Aorta (tissue), 5 donors: ENCODE measurements at places on chromosomes 7 and 10. TPM values are rescaled to one million over a fixed set of nuclear protein-coding genes. Genes with fewer than 3 reads are reported as not detected.
A peak's percentile ranks its signal among the peaks of the same experiment; 100 is the strongest.

EPO gene
- total RNA-seq: not detected

LIPF gene
- total RNA-seq: not detected

ASNS gene
- total RNA-seq: 15.7 TPM

SLF2 gene
- 20.3 TPM for total RNA-seq

IPMK gene
- total RNA-seq: 8.1 TPM

SPDYE18 gene
- total RNA-seq: 1.3 TPM

NPFFR1 gene
- total RNA-seq: 0.06 TPM

ATOH7 gene
- total RNA-seq: 0.23 TPM

MIOS gene
- 22.8 TPM for total RNA-seq

- no peak for DNase-seq
Observed at GRCh38 chr7:27888736-27889135, 148.8 kb downstream of the TAX1BP1 start.

DNA sequence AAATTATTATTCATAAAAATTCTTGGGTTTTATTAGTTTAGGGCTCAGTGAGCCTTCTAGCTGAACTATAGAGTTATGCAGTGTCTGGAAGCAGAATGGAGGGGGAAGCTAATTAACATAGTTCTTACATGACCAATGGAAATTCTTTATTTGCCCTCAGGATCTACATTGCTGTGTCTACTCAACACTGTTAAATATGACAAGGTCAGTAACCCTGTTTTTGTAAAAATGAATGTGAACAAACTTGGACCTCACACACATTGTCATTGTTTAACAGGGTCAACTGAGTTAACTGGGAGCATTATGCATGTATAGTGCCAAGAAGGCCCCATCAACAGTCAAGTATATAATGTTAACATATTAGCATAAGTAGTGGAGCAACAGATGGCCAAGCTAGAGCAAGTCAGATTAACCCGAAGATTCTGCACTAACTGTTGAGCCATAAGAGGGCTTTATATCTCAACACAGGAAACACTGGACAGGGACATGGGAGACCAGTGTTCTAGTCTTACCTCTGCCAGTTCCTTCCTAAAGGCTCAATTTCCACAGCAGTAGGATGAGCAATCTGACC lies 122.5 kb upstream of the SEM1 start:
- no peak for DNase-seq

DNA sequence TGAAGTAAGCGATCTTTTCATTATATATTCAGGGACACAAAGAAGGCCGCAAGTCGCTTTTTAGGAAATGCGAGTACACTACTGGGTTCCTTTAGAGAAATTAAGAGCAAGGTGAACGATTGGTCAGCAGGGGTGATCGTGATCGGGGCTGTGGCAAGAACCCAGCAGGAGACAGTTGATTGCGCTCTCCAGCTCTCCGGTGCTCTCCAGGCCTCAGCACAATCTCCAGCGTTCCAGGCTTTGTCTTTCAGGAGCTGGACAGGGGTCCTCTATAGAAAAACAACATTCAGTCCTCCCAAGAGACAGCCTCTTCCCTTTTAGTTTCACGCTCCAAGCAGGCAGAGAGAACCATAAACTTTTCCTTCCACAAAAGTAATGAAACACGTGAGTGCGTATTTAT lies 170.5 kb upstream of the KLF6 start:
- no peak for DNase-seq

DNA sequence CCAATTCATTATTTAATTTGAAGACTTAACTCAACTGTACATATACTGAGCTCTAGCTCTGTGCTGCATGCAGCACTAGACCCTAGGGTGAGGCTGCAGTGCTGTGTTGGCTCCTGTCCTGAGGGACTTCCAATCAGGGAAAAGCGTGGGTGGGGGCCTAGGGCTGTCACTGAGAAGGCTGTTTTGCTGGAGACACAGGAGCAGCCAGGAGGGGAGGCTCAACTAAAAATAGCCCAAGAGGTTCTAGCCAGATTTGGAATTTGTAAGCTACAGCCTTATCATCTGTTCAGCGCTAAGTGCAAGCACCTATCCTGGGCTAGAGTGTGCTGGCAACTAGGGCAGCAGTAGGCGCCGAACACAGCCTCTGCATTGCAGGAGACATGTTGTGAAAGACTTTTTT lies 121.1 kb downstream of the VWC2 start:
- no peak for DNase-seq

- DNase-seq: no peak
Observed at GRCh38 chr7:133699386-133699785, 427.8 kb upstream of the LRGUK start.

- no peak for DNase-seq
Observed at GRCh38 chr10:32650246-32650655, 204.3 kb downstream of the CCDC7 start.

- DNase-seq: no peak
Observed at GRCh38 chr7:50687575-50688225, 95.0 kb downstream of the GRB10 start.

GRCh38 chr10:86419101-86419500 lies 52.5 kb upstream of the GRID1 start:
- no peak for DNase-seq

- DNase-seq: no peak
Observed at GRCh38 chr7:40720416-40720815, 585.6 kb downstream of the SUGCT start.

GRCh38 chr7:81004098-81004497 lies 85.2 kb upstream of the SEMA3C start:
- DNase-seq: no peak

- no peak for DNase-seq
Observed at GRCh38 chr7:84248267-84248666, 53.7 kb upstream of the SEMA3A start.

DNA sequence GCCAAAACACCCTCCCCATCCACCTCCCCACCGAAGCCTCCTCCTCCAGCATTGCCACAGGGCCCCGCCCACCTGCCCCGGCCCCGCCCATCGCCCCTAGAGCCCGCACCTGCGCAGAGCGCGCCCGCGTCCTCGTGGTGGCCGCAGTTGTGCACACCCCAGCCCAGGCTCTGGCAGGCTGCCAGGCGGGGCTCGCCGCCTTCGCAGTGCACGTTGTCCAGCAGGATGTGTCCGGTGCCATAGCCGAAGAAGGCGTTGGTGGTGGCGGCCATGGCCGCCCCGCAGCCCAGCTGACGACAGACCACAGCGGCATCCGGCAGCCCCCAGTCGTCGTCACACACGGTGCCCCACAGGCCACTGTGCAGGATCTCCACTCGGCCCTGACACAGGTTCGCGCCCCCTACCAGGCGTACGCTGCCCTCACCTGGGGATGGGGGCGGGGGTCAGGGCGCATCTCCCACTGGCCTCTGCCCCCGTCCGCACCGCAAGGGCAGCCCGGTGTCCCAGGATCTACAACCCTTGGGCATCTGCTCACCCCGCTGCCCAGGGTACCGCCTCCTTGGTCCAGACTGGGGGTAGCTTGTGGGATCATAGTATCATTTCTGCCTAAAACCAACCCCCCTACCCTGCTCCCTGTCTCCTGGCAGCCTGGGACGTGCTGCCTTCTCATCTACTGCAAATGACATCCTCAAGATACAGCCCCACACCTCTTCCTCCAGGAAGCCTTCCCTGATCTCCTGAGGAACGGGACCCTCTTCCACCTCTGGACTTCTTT lies 11.9 kb downstream of the SSC4D start:
- peak; percentile 85 for DNase-seq

DNA sequence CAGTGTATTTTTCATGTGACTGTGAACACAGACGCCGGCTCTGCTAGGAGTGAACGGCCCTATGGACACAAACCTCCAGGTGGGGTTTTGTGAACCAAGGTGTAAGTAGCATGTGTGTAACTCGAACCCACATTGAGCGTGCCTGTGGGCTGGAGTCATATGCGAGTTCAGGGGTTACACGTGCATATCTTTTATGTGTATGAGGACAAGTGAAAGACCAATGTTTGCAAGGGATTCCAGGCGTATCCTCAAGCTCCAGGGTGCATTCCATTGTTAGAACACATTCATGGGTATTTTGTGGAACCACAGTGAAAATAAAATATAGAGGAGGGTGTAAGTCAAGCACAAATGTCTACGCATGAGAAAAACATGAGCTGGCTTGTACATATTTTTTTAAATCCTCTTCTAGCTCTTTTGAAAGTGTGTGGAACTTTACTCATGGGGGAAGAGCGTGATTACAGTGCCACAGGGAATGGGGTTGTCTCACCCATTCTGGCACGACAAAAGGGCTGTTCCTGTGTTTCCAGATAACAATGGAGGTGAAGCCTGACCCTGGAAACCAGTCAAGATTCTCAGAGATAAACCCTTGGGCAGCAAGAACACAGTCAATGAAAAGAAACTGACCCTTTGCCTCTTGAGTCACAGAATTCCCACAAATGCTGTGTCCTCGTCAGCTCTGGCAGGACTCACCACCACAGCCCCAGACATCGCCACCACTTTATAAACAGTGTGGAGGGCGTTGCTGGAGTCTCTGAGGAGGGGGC lies 37.0 kb upstream of the GOT1 start:
- no peak for DNase-seq

GRCh38 chr10:66180581-66181318 lies 745.1 kb upstream of the LRRTM3 start:
- DNase-seq: no peak

GRCh38 chr7:101167645-101168411 lies 2.5 kb upstream of the VGF start:
- no peak for DNase-seq

DNA sequence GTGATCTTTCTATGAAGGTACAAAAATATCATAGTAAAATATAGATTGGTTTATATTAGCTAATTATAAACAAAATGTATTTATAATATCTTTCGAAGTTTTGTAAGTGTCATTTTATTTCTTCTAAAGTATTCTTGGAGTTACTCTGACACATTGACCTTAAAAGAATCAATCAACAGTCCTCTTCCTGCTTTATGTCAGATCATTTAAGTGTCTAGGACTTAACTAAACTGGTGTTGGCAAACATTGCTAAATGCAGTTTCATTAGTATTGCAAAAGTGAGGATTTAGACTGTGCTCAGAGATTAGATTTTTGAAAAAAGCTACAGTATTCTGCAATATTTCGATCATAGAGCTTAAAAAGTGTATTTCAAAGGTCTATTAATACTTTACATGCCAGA lies 10.3 kb downstream of the GLCCI1 start:
- no peak for DNase-seq

GRCh38 chr10:23523251-23523650 lies 84.4 kb downstream of the OTUD1 start:
- DNase-seq: no peak

- DNase-seq: no peak
Observed at GRCh38 chr10:42556931-42557330, 81.4 kb downstream of the ZNF33B start.
